Sigmoid colon (tissue), 7 donors: ENCODE measurements at places on chromosomes 16 and 17. TPM values are rescaled to one million over a fixed set of nuclear protein-coding genes. Genes with fewer than 3 reads are reported as not detected.
A peak's percentile ranks its signal among the peaks of the same experiment; 100 is the strongest.

DNA sequence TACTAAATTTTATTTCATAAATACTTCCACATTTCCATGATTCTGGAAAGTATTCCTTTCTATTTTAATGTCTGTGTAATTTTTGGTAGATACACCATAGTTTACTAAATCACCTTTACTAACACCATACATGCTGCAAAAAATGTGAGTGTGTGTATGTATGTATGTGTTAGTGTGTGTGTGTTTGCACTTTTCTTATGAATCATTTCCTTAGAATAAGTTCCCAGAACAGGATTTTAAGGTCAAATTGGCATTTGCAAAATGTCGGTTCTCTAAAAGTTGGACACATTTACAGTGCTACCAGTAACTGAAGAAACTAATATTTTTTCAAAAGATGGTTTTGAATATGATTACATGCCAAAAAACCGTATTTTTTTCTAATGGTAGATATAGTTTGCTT, 137.1 kb downstream of the CYB561 start:
- no peaks in the 10 kb centered on the region for H3K27me3 ChIP-seq
- no peaks in the 10 kb centered on the region for H3K36me3 ChIP-seq
- no peaks in the 10 kb centered on the region for H3K4me1 ChIP-seq
- H3K27ac ChIP-seq = no peak overlapping the region
- H3K4me3 ChIP-seq = no peak overlapping the region

- DNase-seq = no peak
- no peaks in the 10 kb centered on the region for H3K36me3 ChIP-seq
- no peaks in the 10 kb centered on the region for H3K4me1 ChIP-seq
- no peak overlapping the region for H3K4me3 ChIP-seq
Observed at GRCh38 chr16:80993307-80993706, 13.4 kb downstream of the CMC2 start.

GRCh38 chr17:67200727-67201301, 44.2 kb downstream of the HELZ start:
- H3K27me3 ChIP-seq = no peaks in the 10 kb centered on the region
- no peak overlapping the region for H3K27ac ChIP-seq
- H3K36me3 ChIP-seq = no peaks in the 10 kb centered on the region
- H3K4me3 ChIP-seq = no peak overlapping the region
- H3K4me1 ChIP-seq = no peaks in the 10 kb centered on the region
- DNase-seq = no peak

Gene HSD17B2
- total RNA-seq = not detected

Gene OR2C1
- total RNA-seq = 0.55 TPM

- no peaks in the 10 kb centered on the region for H3K4me1 ChIP-seq
- no peak for DNase-seq
- peaks cover 14% of the 10 kb centered on the region for H3K36me3 ChIP-seq
- H3K4me3 ChIP-seq = no peak overlapping the region
Observed at GRCh38 chr17:17842111-17842876, 5.5 kb upstream of the SREBF1 start.

DNA sequence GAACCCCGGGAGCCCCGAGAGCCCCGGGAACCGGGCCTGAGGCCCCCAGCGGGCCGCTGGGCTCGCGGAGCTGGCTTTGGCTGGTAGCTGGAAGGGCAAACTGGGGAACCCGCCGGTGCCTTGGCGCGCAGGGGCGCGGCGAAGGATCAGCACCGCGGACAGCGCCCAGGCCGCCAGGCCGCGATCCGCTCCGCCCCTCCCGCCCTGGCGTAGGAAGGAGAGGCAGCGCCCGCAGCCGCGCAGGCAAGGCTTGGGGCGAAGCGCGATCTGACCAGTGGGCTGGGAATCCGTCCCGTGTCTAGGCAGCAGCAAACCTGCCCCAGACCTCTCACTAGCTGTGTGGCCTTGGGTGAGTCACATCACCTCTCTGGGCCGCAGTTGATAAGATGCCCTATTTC, 331 bp upstream of the CCDC92B start:
- DNase-seq = no peak
- peaks cover 7% of the 10 kb centered on the region for H3K4me1 ChIP-seq
- H3K27me3 ChIP-seq = peaks cover 7% of the 10 kb centered on the region
- H3K4me3 ChIP-seq = peak overlapping the region; percentile 19
- no peaks in the 10 kb centered on the region for H3K36me3 ChIP-seq

GRCh38 chr16:22235839-22236745, 30.0 kb downstream of the EEF2K start:
- DNase-seq = no peak
- H3K27ac ChIP-seq = no peak overlapping the region
- no peaks in the 10 kb centered on the region for H3K27me3 ChIP-seq
- peaks cover 9% of the 10 kb centered on the region for H3K36me3 ChIP-seq
- H3K4me1 ChIP-seq = peaks cover 41% of the 10 kb centered on the region

DNA sequence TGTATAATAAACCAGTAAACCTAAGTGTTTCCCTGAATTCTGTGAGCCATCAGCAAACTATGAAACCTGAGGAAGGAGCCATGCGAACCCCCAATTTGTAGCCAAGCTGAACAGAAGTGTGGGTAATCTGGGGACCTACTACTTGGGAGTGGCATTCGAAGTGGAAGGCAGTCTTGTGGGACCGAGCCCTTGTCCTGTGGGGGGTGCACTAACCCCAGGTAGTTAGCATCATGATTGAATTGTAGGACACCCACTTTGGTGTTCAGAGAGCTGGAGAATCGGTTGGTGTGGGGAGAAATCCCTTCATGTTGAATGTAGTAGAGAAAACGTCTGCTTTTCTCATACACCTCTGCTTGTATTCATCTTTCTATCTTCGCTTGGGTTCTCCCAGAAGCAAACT, 79.7 kb upstream of the CPHXL start:
- DNase-seq = no peak
- no peaks in the 10 kb centered on the region for H3K36me3 ChIP-seq
- no peak overlapping the region for H3K4me3 ChIP-seq
- H3K4me1 ChIP-seq = no peaks in the 10 kb centered on the region

GRCh38 chr17:1241929-1242328, 28.3 kb upstream of the BHLHA9 start:
- H3K27ac ChIP-seq = no peak overlapping the region
- no peaks in the 10 kb centered on the region for H3K27me3 ChIP-seq
- H3K36me3 ChIP-seq = no peaks in the 10 kb centered on the region
- no peak overlapping the region for H3K4me3 ChIP-seq
- peak; percentile 85 for DNase-seq

GRCh38 chr17:38717139-38717745, 12.2 kb downstream of the MLLT6 start:
- no peak for DNase-seq
- H3K27ac ChIP-seq = no peak overlapping the region
- peaks cover 43% of the 10 kb centered on the region for H3K36me3 ChIP-seq
- no peak overlapping the region for H3K4me3 ChIP-seq

DNA sequence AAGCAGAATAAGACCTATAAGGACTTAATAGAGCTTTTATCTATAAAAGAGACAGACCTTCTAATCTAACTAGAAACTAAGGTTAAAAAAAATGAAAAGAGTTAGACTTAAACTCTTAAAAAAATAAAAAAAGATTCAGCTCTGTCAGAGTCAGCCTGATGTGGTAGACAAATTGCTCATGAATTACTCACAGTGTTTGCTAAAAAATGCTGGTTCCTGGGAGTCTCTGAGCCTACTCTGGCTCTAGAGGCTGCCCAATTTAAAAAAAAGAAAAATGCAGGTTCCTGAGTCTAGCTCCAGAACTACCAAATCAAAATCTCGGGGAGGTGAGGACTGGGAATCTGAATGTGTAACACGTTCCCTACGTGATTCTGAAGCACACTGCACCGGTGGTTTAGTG, 18.1 kb downstream of the SOST start:
- no peaks in the 10 kb centered on the region for H3K27me3 ChIP-seq
- no peaks in the 10 kb centered on the region for H3K36me3 ChIP-seq
- no peak overlapping the region for H3K27ac ChIP-seq
- H3K4me1 ChIP-seq = no peaks in the 10 kb centered on the region

GRCh38 chr17:33258296-33258695, 34.8 kb downstream of the ASIC2 start:
- H3K4me1 ChIP-seq = no peaks in the 10 kb centered on the region
- no peak for DNase-seq
- H3K36me3 ChIP-seq = no peaks in the 10 kb centered on the region
- H3K27me3 ChIP-seq = no peaks in the 10 kb centered on the region
- no peak overlapping the region for H3K4me3 ChIP-seq

DNA sequence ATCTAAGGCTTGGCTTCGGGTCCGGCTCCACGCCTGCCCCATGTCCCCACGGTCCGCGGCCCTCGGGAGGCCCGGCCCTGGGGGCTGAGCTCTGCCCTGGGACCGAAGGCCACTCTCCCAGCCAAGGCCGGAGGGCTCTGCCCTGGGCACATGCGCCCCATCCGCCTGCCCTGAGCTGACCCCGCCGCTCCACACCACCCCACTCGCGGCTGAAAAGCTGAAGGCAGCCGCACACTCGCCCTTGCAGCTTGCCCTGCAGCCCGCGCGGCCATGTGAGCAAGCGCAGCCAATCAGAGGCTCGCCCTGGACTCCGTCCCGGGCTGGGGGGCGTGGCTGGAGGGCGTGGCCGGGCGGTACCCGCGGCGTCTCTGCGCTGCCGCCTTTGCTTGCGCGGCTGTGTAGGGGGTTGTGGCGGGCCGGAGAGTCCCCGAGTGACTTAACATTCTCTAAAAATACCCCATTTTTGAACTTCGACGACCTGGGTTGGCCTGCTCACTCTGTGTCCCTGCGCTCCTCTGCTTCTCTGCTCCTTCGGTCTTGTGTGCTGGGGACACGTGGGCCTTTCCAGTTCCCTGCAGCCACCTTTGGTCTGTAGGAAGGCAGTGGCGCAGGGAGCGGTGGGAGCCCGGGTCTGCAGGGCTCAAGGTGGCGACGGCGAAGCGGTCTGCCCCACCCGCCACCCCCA, 8.8 kb upstream of the MAP2K3 start:
- no peaks in the 10 kb centered on the region for H3K4me1 ChIP-seq
- no peaks in the 10 kb centered on the region for H3K27me3 ChIP-seq
- peak overlapping the region; percentile 54 for H3K4me3 ChIP-seq
- DNase-seq = peak; percentile 95

DNA sequence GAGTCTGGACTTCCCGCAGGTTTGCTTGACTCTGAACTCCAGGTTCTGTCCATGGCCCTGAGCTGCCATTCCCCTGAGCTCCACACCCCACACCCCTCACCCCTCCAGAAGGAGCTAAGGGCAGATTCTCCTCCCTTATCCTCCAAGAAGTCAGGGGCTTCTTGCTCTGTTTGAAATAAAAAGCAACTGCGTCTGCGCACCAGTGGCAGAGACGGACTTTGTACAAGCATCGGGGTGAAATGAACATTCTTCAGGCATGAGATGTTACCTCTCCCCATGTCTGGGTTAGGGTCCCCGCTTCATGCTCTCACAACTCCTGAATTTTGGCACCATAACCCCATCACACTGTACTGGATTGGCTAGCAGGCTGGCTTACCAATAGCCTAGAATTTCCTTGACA, 36.1 kb upstream of the DLX4 start:
- H3K27ac ChIP-seq = no peak overlapping the region
- no peaks in the 10 kb centered on the region for H3K36me3 ChIP-seq
- H3K4me3 ChIP-seq = no peak overlapping the region
- H3K27me3 ChIP-seq = no peaks in the 10 kb centered on the region
- H3K4me1 ChIP-seq = no peaks in the 10 kb centered on the region

GRCh38 chr16:60485872-60486489, 1550.3 kb downstream of the CDH8 start:
- no peak overlapping the region for H3K4me3 ChIP-seq
- DNase-seq = no peak
- no peaks in the 10 kb centered on the region for H3K36me3 ChIP-seq
- H3K27me3 ChIP-seq = no peaks in the 10 kb centered on the region

- no peaks in the 10 kb centered on the region for H3K27me3 ChIP-seq
- no peak for DNase-seq
- no peaks in the 10 kb centered on the region for H3K36me3 ChIP-seq
- no peak overlapping the region for H3K27ac ChIP-seq
Observed at GRCh38 chr16:26252598-26252997, 560.8 kb downstream of the HS3ST4 start.

GRCh38 chr16:1825864-1826690, 548 bp downstream of the HAGH start:
- peak overlapping the region; percentile 99 for H3K4me3 ChIP-seq
- H3K27ac ChIP-seq = peak overlapping the region; percentile 88
- peaks cover 33% of the 10 kb centered on the region for H3K36me3 ChIP-seq
- H3K27me3 ChIP-seq = no peaks in the 10 kb centered on the region
- H3K4me1 ChIP-seq = peaks cover 46% of the 10 kb centered on the region

- no peaks in the 10 kb centered on the region for H3K36me3 ChIP-seq
- no peak overlapping the region for H3K27ac ChIP-seq
- no peak overlapping the region for H3K4me3 ChIP-seq
- H3K27me3 ChIP-seq = peaks cover 1% of the 10 kb centered on the region
- H3K4me1 ChIP-seq = peaks cover 5% of the 10 kb centered on the region
Observed at GRCh38 chr17:34163123-34163522, 92.0 kb upstream of the CCL2 start.

DNA sequence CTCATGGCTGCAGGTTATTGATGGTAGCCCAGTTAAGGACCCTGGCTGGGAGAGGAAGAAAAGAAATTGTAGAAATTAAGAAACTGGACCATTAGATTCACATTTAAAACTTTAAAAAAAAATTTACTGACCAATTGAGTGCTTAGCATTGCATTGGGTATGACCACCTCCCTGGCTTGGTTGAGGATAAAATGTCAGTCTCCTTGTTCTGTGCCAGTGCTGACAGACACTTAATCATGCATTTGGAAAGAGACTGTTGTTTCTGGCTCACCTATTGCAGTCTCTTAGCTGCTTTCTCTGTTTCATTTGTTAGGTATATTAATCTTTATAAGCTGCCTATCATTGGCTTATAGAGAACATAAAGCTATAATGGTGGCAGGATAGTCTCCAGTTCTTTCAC, 1.7 kb downstream of the MYH1 start:
- no peak overlapping the region for H3K4me3 ChIP-seq
- no peak for DNase-seq
- no peaks in the 10 kb centered on the region for H3K27me3 ChIP-seq

Gene VWA3A
- total RNA-seq = not detected

Gene CDH8
- 3.9 TPM for total RNA-seq

- no peaks in the 10 kb centered on the region for H3K4me1 ChIP-seq
- no peak overlapping the region for H3K4me3 ChIP-seq
- no peaks in the 10 kb centered on the region for H3K36me3 ChIP-seq
Observed at GRCh38 chr16:30459456-30459855, 13.1 kb upstream of the ITGAL start.

GRCh38 chr16:12220766-12221165, 244.2 kb downstream of the SNX29 start:
- H3K4me1 ChIP-seq = no peaks in the 10 kb centered on the region
- no peak overlapping the region for H3K27ac ChIP-seq
- H3K4me3 ChIP-seq = no peak overlapping the region
- H3K27me3 ChIP-seq = no peaks in the 10 kb centered on the region

- no peaks in the 10 kb centered on the region for H3K27me3 ChIP-seq
- H3K4me1 ChIP-seq = no peaks in the 10 kb centered on the region
- no peak overlapping the region for H3K4me3 ChIP-seq
- peaks cover 25% of the 10 kb centered on the region for H3K36me3 ChIP-seq
Observed at GRCh38 chr17:5210614-5211252, 19.1 kb upstream of the ZNF594 start.

DNA sequence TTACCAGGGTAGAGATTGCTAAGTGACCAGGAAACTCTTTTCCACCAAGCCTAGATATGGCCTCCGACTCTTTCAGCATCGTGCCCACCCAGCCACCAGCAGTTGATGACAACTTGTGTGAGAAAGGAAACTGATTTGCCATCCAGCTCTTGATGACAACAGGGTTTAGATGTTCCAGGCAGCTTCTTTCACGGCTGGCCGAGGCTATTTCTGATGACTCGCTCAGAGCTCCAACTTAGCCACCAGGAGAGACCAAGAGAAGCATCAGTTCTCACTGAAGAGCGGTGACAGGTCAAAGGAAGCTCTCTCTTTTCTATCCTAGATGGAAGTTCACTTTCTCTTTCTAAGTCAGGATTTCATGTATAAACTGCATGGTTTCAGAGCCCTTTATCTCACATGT, 61.2 kb downstream of the MPHOSPH6 start:
- no peaks in the 10 kb centered on the region for H3K4me1 ChIP-seq
- H3K27me3 ChIP-seq = no peaks in the 10 kb centered on the region
- no peak overlapping the region for H3K4me3 ChIP-seq
- H3K27ac ChIP-seq = no peak overlapping the region

Gene PRR35
- not detected for total RNA-seq

Gene MYOCD
- 168 TPM for total RNA-seq
